ENCODE measurements at places on chromosomes 12 and 14. TPM values are rescaled to one million over a fixed set of nuclear protein-coding genes. Genes with fewer than 3 reads are reported as not detected.

FBRSL1 gene
- 56.2 TPM for total RNA-seq

GXYLT1 gene
- 9.6 TPM for total RNA-seq

NID2 gene
- 0.61 TPM for total RNA-seq

PLCZ1 gene
- not detected for total RNA-seq

GPD1 gene
- 0.95 TPM for total RNA-seq

TAC3 gene
- not detected for total RNA-seq

CDKN3 gene
- 44.2 TPM for total RNA-seq

PRKAB1 gene
- total RNA-seq: 44.0 TPM

LIMA1 gene
- total RNA-seq: 31.9 TPM

KERA gene
- total RNA-seq: not detected

PRR4 gene
- total RNA-seq: 2.4 TPM

BDKRB2 gene
- not detected for total RNA-seq

ARG2 gene
- 2.3 TPM for total RNA-seq

IAPP gene
- not detected for total RNA-seq

CCDC175 gene
- not detected for total RNA-seq

KRT83 gene
- total RNA-seq: not detected

FGD4 gene
- 0.39 TPM for total RNA-seq

RD3L gene
- not detected for total RNA-seq

TSPAN8 gene
- total RNA-seq: not detected

SCN8A gene
- 0.41 TPM for total RNA-seq

PTCSC3 gene
- total RNA-seq: not detected

CCDC196 gene
- total RNA-seq: not detected

GPN3 gene
- total RNA-seq: 19.5 TPM

KRT7 gene
- 53.6 TPM for total RNA-seq

NINJ2 gene
- 16.0 TPM for total RNA-seq

ACSS3 gene
- total RNA-seq: 0.05 TPM

CNIH1 gene
- total RNA-seq: 83.0 TPM

HOXC9 gene
- not detected for total RNA-seq

GPR132 gene
- 48.6 TPM for total RNA-seq

ACOT6 gene
- total RNA-seq: not detected

CLEC1A gene
- not detected for total RNA-seq

TDRD9 gene
- not detected for total RNA-seq

MYH6 gene
- 0.56 TPM for total RNA-seq

HOXC4 gene
- 0.42 TPM for total RNA-seq

CMA1 gene
- total RNA-seq: not detected

FOXG1 gene
- total RNA-seq: not detected

RAB15 gene
- 6.3 TPM for total RNA-seq

ZC3H14 gene
- total RNA-seq: 40.0 TPM

WDR20 gene
- 39.8 TPM for total RNA-seq

PLBD1 gene
- not detected for total RNA-seq

ARID4A gene
- 28.1 TPM for total RNA-seq

TAS2R13 gene
- 2.8 TPM for total RNA-seq

OTOGL gene
- total RNA-seq: not detected

FOS gene
- 15.5 TPM for total RNA-seq

TEX22 gene
- 4.5 TPM for total RNA-seq

CLEC12A gene
- 1.7 TPM for total RNA-seq

C1QL4 gene
- not detected for total RNA-seq

TMED10 gene
- total RNA-seq: 244 TPM

FAIM2 gene
- 0.83 TPM for total RNA-seq

C12orf60 gene
- total RNA-seq: 1.8 TPM

DLST gene
- total RNA-seq: 87.6 TPM

TBX5 gene
- total RNA-seq: not detected

KRT8 gene
- total RNA-seq: not detected

SRRM4 gene
- total RNA-seq: not detected

TESPA1 gene
- total RNA-seq: 147 TPM

CISTR gene
- not detected for total RNA-seq

ERP27 gene
- 10.5 TPM for total RNA-seq
